ENCODE measurements at places on chromosomes 2 and 18.
A peak's percentile ranks its signal among the peaks of the same experiment; 100 is the strongest.

DNA sequence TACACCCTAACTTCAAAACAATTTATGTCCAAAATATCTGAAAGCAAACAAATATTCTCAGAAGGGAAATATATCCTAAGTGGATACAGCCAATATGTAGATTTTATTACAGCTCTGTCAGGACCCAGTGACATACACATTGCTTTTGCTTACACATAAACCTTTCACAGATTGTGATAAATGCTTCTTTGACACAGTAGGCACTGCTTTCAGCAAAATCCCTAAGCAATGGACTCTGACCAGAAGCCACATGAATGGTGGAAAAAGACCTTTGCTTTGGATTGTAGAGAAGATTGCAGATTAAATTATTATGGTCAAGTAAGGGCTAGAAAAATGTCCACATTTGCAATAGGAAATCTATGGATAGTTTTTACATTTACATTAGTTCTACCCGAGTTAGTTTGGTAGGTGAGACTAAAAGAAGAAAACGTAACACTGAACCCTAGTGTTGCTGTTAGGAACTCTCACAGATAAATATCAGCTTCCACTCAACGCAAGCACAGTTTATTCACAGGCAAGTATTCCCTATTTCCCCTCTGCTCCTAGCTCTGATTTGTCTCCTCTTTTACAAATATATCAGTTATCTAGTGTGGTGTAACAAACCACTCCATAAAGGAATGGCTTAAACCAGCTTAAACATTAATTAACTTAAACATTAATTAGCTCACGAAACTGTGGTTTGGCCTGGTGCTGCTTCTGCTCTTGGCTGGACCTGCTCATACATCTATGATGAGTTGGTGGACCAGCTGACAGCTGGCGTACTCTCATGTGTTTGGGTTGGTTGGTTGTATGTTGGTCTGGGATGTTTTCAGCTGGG, 23.6 kb upstream of the SERPINE2 start:
- peak; percentile 21 for DNase-seq

DNA sequence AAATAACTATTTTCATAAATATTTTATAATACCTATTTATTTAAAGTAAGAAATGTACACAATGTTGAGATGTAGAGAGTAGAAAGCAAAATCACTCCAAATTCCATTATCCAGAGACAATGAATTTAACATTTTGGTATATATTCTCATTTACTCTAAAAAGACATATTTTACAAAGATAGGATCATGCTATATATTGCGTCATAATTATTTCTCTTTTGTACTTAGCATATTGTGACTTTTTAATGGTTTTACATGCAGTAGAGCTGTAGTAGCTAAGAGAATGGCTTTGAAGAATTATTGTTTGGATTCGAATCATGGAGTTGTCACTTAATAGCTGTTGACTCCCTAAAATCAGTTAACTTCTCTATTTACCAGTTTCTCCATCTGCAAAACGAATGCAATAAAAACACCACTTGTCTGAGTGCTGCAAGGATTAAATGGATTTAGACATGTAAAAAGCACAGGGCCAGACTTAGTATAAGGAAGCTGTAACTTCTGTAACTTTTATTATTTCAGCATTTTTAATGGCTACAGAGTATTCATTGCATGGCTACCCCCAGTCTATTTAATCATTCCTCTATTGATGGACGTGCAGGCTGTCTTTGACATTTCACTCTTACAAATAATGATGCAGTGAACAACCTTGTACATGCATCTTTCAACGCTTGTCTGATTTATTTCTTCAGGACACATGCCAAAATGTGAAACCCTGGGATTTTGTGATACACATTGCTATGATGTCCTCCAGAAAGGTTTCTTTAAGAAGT, 33.2 kb downstream of the KCNS3 start:
- DNase-seq: no peak

- DNase-seq: peak; percentile 79
Measured at GRCh38 chr18:9333441-9334328, 888 bp upstream of the TWSG1 start.

- DNase-seq: no peak
Measured at GRCh38 chr2:195289081-195289480, 367.9 kb upstream of the SLC39A10 start.

DNA sequence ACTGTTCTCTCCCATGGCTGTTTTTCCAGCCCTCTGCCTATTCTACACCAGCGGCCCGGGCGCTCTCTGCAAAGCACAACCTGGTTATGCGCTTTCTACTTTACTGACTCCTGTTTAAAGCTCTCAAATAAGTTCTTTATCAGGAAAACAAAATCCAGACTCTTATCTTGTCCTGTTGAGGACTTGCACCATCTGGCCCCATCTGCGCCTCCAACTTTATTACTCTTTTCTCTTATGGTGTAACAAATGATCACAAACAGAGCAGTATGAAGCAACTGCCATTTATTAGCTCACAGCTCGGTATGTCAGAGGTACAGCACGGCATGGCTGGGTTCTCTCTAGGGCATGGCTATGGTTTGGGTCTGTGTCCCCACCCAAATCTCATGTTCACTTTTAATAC, 236.5 kb upstream of the NT5C1B start:
- no peak for DNase-seq

DNA sequence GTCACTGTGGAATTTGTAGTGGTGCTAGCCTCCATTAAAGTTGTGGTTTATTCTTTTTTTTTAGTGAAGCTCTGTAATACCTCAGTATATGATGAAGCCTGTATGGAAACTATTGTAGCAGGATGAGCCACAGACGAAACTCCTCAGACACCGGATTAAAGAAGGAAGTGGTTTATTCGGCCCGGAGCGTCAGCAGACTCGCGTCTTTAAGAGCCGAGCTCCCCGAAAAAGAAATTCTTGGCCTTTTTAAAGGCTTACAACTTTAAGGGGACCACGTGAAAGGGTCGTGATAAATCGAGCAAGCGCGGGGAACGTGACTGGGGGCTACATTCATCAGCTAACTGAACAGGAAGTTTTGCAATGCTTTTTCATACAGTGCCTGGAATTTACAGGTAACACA, 8.1 kb upstream of the CCL20 start:
- DNase-seq: no peak

- no peak for DNase-seq
Measured at GRCh38 chr18:9530226-9531009, 55.1 kb downstream of the RALBP1 start.

- DNase-seq: no peak
Measured at GRCh38 chr2:28662044-28662443, 89.6 kb upstream of the PPP1CB start.

GRCh38 chr2:128076461-128077106, 14.4 kb upstream of the UGGT1 start:
- no peak for DNase-seq

DNA sequence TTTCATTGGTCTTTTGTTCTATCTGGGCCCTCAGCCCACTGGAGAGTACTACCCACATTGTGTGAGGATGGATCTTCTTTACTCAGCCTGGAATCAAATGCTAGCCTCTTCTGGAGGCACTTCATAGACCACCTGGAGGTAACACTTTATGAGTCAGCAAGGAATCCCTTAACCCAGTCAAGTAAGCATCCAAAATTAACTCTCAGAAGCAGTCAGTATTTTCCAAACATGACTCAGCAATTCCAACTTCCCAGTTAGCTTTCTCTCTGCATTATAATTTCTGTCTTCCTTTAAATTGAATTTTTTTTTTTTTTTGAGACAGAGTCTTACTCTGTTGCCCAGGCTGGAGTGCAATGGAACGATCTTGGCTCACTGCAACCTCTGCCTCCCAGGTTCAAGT, 142.7 kb downstream of the ACKR3 start:
- DNase-seq: no peak

DNA sequence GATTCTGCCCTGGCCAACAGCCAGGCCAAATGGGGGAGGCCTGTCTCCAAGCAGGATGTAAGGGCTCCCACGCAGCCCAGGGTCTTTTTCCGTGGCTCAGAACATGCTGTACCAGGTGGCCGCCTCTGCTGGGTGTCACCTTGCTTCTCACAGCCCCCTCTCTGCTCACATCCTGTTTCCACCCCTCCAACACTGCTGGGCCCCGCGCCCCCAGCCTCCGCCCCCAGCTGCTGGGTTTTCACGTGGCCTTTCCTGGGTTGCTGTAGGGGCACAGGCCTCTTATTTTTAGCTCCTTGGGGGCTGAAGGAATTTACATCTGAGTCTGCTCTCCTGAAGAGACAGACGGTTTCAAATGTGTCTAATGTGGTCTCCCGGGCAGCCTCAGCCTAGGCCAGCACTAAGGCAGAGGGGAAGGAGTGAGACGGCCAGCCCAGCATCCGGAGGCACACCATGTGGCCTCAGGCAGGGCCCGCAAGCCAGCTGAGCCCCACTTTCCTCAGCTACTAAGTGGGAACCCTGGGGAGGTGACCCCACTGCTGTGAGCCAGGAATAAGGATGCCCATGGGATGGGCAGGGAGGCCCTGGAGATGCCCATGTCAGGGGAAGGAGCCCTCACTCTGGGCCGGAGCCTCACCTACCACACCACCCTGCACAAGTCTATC, 18.7 kb upstream of the DUSP2 start:
- DNase-seq: no peak

DNA sequence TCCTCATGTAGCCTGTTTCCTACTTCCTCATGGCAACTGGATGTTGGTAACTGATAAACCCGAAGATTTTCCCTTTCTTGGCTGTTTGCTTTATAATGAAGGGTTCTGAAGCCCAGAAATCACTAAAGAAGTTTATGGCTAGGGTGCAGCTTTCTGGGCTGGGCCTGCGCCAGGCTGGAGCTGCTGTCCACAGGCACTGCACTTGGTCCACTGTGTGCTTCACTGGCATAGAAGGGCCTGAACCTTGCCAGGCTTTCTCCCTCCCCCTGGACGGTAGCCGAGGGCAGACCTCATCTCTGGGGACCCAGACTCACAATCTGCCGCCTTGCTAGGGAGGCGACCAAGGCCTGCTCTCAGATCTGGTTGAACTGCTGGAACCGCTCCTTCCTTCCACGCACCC, 133.3 kb upstream of the SPRED2 start:
- no peak for DNase-seq

DNA sequence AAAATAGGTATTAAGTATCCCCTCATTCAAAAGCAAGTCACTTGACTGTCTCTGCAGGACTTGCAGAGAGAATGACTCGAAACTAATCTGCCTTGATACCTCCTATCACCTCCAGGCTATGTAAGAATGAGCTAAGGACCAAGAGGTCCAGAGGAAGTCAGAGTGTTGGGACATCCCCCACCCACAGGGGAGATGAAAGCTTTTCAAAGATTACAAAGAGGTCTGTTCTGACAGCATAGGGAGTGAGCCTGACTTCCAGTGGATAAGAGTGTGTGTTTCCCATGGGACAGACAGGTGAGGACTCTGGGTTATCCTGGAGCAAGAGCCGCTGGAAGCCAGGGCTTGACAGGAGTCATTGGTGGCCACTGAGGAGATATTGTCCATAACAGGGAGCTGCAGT, 85.0 kb upstream of the TACR1 start:
- no peak for DNase-seq

DNA sequence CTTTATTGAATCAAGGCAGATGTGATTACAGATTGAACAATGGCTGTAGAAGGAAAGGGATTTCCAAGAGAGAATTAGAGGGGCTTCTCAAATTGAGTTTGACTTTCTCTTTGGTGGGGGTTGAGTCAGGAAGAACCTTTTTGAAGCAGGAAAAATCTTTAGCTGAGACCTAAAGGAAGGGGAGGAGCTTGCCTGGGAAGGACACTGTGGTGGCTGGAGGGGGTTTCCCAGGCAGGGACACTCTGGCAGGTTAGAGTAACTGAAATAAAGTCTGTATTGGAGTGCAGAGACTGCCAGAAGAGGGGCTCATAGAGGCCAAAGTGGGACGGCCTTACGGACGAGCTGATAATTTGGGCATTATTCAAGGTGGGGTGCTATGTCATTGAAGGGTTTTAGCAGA, 69.3 kb downstream of the NEDD4L start:
- DNase-seq: no peak

DNA sequence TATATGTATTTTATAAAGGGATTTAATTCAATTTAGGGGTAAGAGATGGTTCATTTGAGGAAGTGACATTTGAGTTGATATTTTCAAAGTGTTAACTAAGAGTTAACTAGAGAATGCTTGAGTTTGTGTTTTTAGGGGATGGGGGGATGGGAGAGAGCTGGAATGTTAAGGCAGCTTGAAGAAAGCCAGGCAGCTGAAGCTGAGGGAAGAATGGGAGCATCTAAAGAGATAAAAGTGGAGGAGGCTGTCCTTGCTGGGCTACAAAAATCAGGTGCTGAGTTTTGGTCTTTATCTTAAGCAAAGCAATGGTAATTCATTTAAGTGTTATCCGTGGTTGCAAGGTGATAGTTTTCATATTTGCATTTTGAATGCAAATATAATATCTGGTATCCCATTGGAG, 9.2 kb downstream of the CHST9 start:
- peak; percentile 85 for DNase-seq

DNA sequence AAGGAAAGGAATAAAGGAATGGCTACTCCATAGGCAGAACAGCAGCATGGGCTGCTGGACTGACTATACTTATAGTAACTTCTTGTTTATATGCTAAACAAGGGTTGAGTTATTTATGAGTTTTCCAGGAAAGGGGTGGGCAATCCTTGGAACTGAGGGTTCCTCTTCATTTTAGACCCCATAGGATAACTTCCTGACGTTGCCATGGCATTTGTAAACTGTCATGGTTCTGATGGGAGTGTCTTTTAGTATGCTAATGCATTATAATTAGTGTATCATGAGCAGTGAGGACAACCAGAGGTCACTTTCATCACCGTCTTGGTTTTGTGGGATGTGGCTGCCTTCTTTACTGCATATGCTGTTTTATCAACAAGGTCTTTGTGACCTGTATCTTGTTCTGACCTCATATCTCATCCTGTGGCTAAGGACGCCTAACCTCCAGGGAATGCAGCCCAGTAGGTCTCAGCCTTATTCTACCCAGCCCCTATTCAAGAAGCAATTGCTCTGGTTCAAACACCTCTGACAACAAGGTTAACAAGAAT, 98.6 kb upstream of the CABLES1 start:
- DNase-seq: no peak

DNA sequence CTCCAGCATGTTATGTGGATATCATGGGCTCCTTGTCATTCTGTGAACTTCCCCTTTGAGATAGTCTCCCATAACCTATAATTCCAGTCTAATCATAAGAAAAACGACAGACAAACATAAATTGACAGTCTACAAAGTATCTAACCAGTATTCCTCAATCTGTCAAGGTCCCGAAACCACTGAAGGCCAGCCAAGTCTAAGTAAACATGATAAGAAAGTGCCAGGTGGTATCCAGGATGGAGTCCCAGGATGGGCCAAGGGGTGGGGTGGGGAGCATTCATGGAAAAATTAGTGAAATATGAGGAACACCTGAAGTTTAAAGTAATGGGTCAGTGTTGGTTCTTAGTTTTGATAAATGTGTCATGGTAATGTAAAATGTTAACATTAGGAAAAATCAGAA, 355.5 kb downstream of the DPP10 start:
- no peak for DNase-seq

- peak; percentile 55 for DNase-seq
Measured at GRCh38 chr2:200356857-200357384, 50.4 kb downstream of the SPATS2L start.

- peak; percentile 96 for DNase-seq
Measured at GRCh38 chr2:231666171-231667095, 41.9 kb upstream of the PTMA start.

DNA sequence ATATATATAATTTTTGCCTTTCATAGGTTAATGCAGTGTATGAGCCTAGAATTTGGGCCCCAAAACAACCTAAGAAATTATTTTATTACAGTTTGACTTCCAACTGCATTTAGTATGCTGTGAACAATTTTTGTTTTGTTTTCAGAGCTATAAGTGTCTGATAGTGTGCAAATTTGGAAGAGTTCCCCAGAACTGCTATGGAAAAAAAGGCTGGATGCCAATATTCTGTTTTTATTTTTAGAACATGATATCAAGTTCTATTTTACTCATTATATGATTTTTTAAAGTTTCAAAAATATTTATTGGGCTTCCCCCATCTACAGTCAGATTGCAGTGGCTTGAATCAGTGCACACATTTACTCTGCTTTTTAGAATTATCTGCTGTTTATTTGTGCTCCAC, 42.6 kb downstream of the MRPS9 start:
- no peak for DNase-seq

All from GM23338 (cell line).